NCI-H1930 (cell line): ENCODE measurements at places on chromosomes 3 and 15.

GRCh38 chr3:102036017-102036416 lies 186.7 kb downstream of the NFKBIZ start:
- no peak for DNase-seq

DNA sequence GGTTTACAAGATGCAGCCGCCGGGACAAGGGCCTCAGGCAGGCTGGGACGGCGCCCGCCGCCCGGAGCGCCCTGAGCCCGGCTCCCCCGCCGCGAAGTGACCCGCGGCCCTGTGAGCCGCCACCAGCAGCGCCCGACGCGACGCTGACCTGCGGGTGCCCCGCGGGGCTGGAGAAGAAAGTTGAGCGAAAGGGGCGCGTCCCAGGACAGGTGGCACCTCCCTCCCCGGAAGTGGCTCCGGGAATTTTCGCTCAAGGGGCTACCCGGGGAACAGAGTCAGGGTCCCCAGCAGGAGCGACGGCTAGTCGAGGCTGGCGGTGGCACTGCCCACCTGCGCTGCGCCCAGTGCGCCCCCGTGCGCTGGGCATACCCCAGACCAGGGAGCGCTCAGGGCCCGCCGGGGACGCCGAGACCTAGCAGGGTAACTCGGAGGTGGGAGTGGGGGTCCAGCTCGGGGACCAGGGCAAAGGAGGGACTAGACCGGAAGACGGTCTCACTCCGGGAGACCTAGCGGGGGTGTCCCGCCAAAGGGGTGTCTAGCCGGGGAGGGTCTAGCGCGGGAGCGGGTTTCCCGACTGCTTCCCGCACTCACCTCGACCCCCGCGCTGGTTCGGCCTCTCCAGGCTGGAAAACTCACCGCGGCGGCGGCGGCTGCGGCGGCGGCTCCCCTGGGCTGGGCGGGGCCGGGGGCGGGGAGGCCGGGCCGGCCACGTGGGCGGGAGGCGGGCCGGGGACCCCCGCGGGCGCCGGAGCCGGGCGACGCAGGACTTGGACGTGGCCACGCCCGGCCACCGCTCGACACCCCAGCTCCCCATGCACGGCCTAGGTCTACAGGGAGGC lies 18.4 kb downstream of the SPATA12 start:
- DNase-seq, result peak; percentile 22

GRCh38 chr3:179297971-179298725 lies 24.7 kb upstream of the ZNF639 start:
- no peak for DNase-seq

DNA sequence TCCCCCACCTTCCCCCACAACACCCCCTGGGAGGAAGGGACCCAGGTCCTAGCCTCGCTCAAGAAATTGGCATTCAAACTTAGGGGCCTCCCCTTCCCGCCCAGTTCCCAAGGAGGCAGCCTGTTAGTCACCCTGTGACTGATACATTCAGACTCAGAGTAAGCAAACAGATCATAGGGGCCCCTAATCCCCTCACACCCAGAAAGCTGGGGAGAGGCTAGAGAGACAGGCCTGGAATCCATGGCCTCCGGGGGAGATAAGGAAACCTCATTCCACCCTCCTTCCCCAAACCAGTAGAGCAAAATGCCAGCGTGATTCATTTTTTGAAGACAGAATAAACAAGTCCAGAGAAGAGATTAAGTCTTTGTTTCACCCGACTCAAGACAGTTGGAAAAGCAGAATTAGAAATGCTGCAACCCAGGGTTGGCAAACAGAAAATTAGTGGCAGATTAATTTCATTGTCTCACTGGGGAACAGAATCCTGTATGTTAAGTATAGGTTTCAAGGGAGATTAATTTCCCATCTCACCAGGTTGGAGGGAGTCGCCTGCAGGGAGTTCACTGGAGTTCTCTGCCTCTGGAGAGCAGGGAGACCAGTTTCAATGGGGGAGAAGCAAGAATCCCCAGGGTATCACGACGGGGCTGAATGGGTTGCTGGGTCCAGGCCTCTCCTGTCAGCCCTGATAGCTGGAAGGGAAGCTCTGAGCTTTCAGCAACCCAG lies 268.3 kb downstream of the UACA start:
- no peak for DNase-seq

DNA sequence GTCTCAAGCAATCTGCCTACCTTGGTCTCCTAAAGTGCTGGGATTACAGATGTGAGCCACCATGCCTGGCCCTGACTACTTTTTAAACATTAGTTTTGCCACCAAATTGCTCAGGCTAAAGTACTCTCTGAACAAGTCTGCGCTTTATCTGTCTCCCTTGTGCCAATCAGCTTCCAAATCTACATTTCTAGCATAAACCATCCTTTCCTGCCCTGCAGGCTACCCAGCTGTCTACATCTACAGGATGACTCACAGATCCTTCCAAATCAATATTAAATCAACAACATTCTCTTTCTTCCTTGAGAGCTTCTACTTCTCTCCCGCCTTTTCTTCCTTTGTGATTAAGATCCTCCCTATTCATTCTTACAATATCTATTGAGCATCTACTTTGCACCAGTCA lies 16.0 kb upstream of the ATOSA start:
- no peak for DNase-seq

DNA sequence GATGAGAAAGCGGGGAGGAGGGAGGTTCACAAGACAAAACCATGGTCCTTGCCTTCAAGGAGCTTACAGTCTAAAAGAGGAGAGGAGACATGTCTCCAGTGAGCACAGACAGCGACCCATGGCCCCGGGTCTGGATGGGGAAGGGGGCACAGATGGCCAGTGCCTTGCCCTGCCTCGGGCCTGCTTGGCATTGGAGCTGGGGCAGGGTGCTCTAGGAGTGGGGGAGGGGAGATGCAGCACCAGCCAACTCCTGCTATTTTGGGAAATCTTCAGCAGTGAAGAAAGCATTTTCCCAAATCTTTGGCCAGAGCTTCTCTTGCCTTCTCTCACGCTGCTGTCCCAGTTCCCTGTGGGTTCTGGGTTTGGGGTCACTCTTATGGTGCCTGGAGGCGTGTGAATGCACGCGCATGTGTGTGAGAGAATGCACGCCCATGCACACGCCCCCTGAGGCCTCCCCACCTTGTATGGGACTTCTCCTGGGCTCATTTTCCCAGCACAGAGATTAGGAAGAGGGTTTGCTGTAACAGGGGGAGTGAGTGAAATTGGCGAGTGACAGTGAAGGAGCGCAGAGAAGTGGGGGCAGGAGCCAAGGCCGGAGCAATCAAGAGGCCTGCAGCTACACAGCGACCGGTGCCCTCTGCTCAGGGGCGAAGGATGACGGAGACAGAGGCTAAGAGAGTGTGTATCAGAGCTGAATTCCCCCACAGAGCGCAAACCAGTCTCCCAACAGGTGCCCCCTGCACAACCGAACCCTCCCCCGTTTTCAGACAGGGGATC lies 71.5 kb downstream of the SEMA5B start:
- DNase-seq, result no peak

GRCh38 chr3:53151870-53152660 lies 8.9 kb upstream of the PRKCD start:
- DNase-seq, result no peak

- no peak for DNase-seq
Observed at GRCh38 chr3:124577494-124578167, 152.6 kb upstream of the UMPS start.

DNA sequence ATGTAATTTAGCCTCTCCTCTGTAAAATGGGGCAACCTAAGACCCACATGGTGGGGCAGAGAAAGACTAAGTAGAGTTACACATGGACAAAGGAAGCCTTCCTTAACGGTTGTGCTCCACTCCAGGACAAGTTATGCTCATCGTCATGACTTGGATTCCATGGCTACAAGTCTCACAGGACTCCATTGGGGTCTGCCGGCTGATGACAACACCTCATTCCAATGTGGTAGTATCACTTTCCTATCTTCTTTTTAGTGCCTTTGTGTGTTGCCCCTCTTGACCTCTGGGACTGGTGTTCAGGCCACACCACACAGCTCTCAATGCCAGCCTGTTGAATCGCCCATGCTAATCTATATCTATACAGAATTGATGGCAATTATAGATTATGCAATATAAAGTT lies 181.3 kb upstream of the WNT5A start:
- DNase-seq, result no peak

DNA sequence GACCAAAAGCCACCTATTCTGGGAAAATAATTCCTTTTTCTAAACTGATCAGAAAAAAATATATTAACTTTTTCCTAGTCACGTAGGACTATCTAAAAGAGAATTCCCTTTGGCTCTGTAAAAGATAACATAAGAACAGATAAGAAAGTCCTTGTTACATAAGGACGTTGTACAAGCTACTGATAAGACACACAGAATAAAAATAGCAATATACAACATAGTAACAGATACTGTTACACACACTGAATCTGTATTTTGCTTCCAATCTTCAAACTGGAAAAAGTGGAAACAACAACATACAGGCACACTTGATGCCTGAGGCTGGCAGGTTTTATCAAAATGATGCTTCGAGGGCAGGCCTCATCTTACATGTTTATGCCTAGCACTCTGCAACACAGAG lies 59.8 kb downstream of the SNX4 start:
- DNase-seq, result no peak

GRCh38 chr3:155131104-155131503 lies 51.0 kb downstream of the MME start:
- DNase-seq, result no peak

GRCh38 chr15:25394898-25395297 lies 43.9 kb downstream of the UBE3A start:
- no peak for DNase-seq

DNA sequence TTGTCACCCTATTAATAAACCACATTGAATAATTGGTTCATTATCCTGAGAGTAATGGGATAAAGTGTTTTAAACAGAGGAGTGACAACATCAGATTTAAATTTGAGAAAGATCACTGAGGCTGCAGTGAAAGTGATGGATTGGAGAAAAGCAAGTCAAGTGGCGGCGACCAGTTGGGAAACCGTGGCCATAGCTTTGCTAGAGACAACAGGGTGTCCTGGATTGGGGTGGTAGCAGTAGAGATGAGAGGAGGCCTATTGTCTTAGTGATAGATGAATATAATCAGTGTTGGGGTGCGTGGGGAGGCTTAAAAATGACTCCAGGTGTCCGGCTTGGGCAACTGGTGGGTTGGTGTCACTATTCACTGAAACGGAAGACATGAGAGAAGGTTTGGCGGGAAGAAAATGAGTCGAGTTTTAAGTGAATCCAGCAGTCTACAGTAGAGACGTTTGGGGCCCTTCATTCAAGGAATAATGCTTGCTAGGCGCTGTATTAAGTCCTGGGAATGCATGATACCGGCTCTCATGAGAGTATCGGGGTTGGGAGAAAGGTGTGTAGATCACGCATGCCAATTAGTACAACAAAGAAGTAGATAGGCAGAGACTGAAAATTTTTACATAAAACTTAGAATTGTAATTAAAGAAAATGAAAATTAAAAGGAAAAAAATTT lies 819 bp downstream of the NEK4 start:
- no peak for DNase-seq

DNA sequence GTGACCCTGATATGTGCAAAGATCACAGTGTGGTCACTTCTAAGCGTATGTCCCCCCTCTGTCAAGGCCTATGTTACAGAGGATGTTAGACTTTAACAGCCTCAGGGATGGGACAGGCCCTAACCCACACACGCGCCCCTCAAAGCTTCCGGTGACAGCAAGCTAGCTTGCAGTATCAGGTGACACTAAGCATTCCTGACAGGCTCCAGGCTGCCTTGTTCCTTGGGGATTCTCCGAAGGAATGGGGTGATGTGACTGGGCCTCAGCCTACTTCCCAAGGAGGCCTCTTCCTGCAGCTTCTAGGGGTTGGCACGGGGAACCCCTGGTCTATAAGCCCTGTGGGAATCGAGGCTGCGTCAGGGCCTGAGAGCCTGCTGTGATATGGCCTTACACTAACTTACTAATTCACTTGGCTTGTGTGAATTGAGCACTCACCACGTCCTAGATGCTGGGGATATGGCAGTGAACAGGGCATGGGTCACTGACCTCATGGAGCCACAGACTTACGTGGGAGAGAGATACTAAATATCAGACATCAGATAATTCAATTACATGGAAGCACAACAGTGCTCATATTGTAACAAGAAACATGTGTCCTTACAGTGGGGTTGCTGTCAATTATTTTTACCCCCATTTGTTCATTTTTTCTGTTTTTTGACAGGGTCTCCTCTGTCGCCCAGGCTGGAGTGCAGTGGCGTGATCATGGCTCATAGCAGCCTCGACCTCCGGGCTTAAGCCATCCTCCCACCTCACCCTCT lies 11.4 kb upstream of the SPTBN5 start:
- no peak for DNase-seq

- no peak for DNase-seq
Observed at GRCh38 chr3:146154995-146155394, 6.0 kb downstream of the PLOD2 start.

- no peak for DNase-seq
Observed at GRCh38 chr3:26316472-26316871, 306.1 kb upstream of the LRRC3B start.

- no peak for DNase-seq
Observed at GRCh38 chr3:140163159-140163763, 228.3 kb downstream of the CLSTN2 start.

DNA sequence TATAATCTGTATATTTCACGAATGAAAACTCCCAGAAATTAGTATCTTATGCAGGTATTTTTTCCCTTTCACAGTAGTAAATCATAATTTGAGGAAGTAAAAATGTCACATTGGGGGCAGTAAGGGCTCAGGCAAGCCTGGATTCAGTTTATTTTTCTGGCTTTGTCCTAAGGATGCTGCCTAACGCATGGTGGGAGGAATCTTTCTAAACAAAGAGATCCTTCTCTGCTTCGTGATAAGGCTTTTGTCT lies 35.7 kb downstream of the DNASE1L3 start:
- DNase-seq, result no peak

- DNase-seq, result no peak
Observed at GRCh38 chr3:40913192-40913591, 286.1 kb upstream of the CTNNB1 start.

- no peak for DNase-seq
Observed at GRCh38 chr15:52252781-52253180, 42.8 kb downstream of the MYO5C start.

DNA sequence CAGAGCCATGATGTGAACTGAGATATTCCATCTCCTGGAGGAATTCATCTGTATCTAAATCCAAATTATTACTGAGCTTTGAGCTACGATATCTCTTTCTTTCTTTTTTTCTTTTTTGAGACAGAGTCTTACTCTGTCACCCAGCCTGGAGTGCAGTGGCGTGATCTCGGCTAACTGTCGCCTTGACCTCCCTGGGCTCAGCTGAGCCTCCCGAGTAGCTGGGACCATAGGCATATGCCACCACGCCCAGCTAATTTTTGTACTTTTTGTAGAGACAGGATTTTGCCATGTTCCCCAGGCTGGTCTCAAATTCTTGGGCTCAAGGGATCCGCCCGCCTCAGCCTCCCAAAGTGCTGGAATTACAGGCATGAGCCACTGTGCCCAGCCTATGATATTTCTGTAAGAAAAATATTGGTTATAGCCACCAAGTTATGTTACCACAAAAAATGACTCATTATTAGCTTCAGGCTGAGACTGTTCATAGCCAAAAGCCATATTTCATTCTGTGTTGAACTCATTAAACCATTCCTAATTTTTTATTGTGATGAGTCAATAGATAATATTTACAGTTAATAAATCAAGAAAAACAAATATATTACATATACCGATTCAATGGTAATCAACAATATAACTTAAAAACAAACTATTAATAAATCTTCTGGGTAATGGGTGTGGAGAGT lies 27.1 kb upstream of the SLC30A4 start:
- no peak for DNase-seq
